Endodermal cell (in vitro differentiated cells): ENCODE measurements at places on chromosomes 11 and 22. TPM values are rescaled to one million over a fixed set of nuclear protein-coding genes. Genes with fewer than 3 reads are reported as not detected.
A peak's percentile ranks its signal among the peaks of the same experiment; 100 is the strongest.

DNA sequence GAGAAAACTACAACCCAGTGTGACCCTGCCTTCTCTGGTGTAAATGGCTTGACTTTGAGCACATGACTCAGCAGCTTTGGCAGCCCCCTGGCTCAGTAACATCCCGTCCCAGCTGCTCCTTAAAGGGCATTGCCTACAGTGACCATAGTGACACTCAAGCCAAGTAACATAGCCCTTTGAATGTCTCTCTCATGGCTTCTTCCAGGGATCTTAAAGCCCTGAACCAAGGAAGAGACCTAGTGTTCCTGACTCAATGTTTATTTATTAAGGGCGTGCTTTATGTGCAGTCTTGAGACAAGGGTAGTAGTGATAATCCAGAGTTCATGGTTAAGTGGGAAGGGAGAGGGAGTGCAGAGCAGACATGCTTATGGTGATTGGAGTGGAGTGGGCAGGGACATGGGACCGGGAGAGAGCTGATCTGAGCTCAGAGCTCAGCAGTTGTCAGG is 125.7 kb downstream of the PARVA start:
- DNase-seq: no peak

DNA sequence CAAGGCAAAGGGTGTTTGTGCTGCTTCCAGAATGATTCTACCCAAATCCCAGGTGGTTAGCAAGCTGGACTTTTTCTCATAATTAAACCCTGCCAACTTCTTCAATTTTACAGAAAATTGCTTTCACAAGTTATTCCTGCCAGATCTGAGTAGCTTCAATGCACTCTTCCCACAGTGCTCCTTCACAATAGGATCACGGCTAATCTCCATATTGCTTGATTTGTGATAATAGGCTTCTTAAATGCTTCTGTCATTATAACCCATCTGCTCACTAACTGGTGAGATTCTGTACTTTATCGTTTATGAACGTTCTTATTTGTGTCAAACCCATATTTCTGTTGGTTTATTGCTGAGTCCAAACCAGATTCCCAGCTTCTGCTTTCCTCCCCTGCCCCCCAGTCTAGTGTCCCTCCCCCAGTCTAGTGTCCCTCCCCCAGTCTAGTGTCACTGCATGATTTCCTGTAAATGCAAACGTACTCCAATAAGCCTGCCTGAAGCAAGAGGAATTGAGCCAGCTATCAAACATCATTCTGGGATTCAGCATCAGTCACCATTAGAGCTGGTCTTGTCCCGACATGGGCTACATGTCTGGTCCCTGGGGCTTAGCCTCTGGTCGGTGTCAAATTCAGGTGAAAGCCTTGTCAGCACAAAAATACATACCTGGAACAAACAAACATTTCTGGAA is 14.0 kb downstream of the MMP3 start:
- no peak for DNase-seq

DNA sequence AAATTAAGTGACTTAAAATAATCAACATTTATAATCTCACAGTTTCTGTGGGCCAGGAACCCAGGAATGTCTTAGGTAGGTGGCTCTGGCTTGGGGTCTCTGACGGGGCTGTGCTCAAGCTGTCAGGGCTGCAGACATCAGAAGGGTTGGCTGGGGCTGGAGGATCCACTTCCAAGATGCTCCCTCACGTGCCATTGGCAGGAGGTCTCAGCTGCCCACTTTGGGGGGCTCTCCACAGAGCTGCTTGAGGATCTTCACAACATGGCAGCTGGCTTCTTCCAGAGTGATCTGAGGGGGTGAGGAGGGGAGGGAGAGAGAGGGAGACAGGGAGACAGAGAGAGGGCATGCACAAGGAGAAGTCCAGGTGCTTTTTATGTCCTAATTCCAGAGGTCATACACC is 18.1 kb downstream of the SLC2A11 start:
- DNase-seq: no peak

DNA sequence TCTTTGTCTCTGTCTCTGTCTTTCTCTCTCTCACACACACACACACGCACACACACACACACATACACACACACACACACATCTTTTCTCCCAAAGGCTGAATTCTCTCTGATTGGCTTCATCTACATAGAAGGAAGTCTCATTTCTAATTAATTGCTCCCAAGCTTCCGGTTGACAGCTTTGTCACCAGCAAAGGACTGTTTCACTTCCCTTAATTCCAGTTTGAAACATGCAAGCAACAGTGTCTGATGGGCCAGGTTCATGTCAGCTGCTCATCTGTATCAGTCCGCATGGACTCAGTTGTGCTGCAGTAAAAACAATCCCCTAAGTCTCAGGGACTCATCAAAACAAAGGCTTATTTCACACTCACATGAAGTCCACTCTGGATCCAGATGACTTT is 16.2 kb upstream of the PVALB start:
- no peak for DNase-seq

DNA sequence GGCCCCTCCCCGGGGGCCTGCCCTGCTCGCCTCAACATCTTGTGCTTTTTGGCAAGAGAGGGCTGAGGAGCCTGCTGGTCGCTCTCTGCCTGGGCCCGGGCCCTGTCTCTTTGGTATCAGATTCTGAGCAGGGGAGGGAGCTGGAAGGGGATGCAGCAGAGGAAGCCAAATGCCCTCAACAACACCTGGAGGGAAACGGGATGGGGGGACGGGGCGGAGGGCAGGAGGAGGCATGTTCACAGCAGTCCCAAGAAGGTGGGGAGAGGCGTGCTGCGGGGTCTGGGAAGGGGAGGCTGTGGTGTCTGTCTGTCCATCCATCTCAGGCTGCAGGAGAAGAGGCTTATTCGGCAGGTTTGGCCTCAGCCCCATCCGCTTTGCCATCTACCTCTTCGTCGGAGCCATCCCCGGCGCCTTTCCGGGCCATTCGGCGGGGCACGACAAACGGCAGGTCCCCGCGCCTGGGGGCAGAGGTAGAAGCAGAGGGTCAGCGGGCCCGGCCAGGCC is 29.4 kb downstream of the APOL1 start:
- no peak for DNase-seq

- DNase-seq: no peak
Observed at GRCh38 chr11:65160643-65161042, 9.4 kb upstream of the SPDYC start.

Gene SYNGR1
- 36.3 to 39.5 TPM (median 37.9 TPM) in 3 replicates for total RNA-seq

Gene OR52E8
- not detected in 2 replicates for total RNA-seq

GRCh38 chr11:120058931-120059330 is 79.0 kb downstream of the TRIM29 start:
- DNase-seq: peak; percentile 29
